Right atrium auricular region (tissue), 2 donors: ENCODE measurements at places on chromosomes 5 and 9.

DNA sequence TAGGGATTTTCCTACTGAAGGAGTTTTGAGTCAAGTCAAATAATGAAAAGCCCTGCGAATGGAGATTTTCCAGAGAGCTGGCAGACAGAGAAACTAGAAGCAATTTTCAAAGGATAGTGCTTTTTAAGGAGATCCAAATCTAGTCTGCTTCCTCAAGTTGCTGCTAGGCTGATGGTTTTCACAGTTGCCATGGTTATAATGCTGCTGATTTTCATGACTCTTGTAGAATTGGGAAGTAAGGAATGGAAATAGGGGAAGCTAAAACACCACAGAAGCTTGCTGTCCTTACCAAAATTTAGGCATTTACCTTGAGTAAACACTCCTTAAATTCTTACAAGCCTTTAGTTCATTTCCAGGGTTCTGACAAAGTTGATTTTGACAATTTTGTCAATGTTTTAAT, 30.1 kb upstream of the HAPLN1 start:
- no peaks in the 10 kb centered on the region for H3K27me3 ChIP-seq
- no peak overlapping the region for H3K27ac ChIP-seq
- H3K36me3 ChIP-seq, result no peaks in the 10 kb centered on the region

DNA sequence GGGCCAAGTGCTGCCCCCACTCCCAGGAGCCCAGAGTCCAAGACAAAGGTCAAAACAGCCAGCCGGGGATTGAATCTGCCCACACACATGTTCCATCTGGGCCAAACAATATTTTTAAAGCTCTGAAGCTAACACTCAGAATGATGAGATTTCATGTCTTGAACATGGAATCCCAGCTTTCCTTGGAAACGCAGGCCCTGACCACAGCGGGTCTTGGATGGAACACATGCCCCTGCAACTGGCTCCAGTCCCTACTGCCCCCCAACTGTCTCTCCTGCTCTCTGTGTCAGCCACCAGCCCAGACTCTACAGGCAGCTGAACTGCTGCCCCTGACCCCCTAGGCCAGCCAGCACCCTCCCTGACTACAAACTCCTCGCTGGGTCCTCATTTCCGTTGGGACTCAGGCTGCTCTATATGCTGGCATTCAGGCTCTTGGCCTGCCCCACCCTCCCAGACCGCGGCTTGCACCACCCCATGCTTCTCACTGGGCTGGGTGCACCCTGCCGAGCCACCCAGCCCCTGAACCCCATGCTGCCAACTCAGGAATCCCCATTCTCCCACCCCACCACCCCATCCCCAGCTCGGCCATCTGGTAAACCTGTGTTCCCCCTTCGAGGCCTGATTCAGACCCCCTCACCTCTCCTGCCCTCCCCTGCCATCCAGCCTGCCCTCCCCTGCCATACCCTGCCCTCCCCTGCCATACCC, 71.7 kb downstream of the ADAMTS2 start:
- H3K27ac ChIP-seq, result peak overlapping the region; percentile 55
- no peak for DNase-seq
- no peaks in the 10 kb centered on the region for H3K36me3 ChIP-seq
- H3K4me3 ChIP-seq, result no peak overlapping the region

DNA sequence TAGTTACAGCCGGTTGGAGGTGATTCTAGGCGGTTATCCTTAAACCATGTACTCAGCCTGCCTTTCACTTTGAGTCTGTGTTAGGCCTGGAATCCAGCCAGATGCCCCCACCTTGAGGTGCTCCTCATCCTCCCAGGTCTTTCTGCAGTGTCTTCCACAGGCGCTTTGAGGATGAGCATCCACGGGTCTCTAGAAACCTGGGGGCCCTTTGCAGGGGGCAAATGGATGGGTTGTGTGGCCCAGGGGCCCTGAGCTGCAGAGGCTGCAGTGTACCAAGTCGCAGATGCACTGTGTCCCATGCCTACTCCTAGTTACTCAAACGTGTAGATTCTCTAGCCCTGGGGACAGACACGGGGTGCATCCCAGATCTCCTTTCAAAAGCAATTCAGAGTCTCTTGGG, 242.1 kb upstream of the IRX1 start:
- H3K4me1 ChIP-seq, result no peaks in the 10 kb centered on the region
- no peak overlapping the region for H3K27ac ChIP-seq
- no peak overlapping the region for H3K4me3 ChIP-seq

- peak; percentile 86 for DNase-seq
- H3K36me3 ChIP-seq, result no peaks in the 10 kb centered on the region
- H3K4me1 ChIP-seq, result peaks cover 53% of the 10 kb centered on the region
- H3K4me3 ChIP-seq, result peak within 1 kb of the TSS; percentile 82
Measured at GRCh38 chr5:150778517-150779396, at the start of gene SMIM3. Gene SMIM3, plus strand, starts transcription at chr5:150778757. Its CDS starts 16,684 bp downstream, at chr5:150795441.

GRCh38 chr5:140214831-140215230, 39.8 kb downstream of the CYSTM1 start:
- no peaks in the 10 kb centered on the region for H3K36me3 ChIP-seq
- no peak for DNase-seq
- no peaks in the 10 kb centered on the region for H3K27me3 ChIP-seq

DNA sequence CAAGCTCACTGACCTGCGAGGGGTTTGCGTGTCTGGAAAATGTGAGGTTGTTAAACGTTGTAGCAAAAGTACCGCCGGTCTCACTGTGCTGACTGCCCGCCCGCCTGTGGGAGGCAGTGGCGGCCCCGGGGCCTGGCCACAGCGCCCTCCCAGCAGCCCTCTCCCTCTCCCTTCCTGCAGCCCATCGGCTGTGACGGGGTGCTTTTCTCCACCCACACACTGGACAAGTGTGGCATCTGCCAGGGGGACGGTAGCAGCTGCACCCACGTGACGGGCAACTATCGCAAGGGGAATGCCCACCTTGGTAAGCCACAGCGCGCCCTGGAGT, 6.2 kb downstream of the ADAMTSL2 start:
- H3K27me3 ChIP-seq, result no peaks in the 10 kb centered on the region
- H3K36me3 ChIP-seq, result peaks cover 6% of the 10 kb centered on the region
- no peak for DNase-seq
- no peak overlapping the region for H3K27ac ChIP-seq

GRCh38 chr5:59189472-59190244, 606.8 kb downstream of the RAB3C start:
- H3K4me3 ChIP-seq, result no peak overlapping the region
- no peaks in the 10 kb centered on the region for H3K4me1 ChIP-seq
- DNase-seq, result no peak
- H3K27me3 ChIP-seq, result no peaks in the 10 kb centered on the region
- no peaks in the 10 kb centered on the region for H3K36me3 ChIP-seq

GRCh38 chr9:79357194-79357593, 214.6 kb upstream of the TLE4 start:
- DNase-seq, result no peak
- no peaks in the 10 kb centered on the region for H3K27me3 ChIP-seq
- H3K36me3 ChIP-seq, result no peaks in the 10 kb centered on the region
- no peaks in the 10 kb centered on the region for H3K4me1 ChIP-seq
